ENCODE measurements at places on chromosomes 1 and 21.
A peak's percentile ranks its signal among the peaks of the same experiment; 100 is the strongest.

- ATAC-seq: no peak
Measured at GRCh38 chr1:202125611-202126010, 2.9 kb downstream of the GPR37L1 start.

DNA sequence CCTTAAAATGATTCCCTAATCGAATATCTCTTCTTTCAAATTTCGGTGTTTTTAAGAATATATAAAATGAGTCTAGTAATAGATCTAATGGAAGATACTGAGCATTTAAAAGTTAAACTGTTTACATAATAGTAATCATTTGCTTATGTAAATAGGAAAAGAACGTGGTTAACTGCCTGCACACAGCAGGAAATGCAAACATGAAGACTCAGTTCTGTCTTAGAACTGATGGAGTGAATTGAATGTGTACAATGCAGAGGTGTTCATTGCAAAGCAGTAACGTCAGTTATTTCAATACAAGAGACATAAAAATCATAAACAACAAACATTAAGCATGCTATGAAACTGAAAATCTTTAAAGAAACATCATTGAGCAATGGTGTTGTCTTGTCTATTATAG is 359.4 kb upstream of the ADAMTS5 start:
- ATAC-seq: no peak

DNA sequence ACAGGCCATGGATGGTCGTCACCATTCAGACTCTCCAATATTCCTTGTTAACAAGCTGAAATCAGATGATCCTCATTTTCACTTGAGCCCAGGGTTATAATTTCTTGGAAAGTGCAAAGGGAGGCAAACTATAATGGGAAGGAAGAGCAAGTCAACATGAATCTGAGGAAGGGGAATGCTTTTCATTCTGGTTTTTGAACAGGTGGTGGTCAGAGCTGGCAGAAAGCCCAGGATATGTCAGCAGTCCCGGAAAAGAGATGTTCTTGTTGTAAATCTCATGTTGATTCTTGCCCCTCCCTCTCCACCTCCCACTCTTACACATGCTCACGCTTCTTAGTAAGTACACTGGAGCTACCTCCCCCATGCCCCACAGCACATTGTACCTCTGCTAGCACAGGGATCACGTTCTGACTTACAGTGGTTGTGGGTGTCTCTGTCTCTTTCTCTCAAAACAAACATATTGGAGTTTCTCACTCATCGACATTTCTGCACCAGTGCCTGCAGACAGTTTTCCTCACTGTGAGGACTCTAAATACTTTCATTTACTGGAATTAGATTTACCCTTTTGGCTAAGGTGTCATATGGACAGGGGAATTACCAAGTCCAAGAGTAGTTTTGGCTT is 77.6 kb downstream of the XCL2 start:
- peak; percentile 88 for ATAC-seq

- no peak for ATAC-seq
Measured at GRCh38 chr1:86940599-86940998, 26.2 kb downstream of the HS2ST1 start.

GRCh38 chr1:192967901-192968300 is 91.3 kb downstream of the UCHL5 start:
- no peak for ATAC-seq

DNA sequence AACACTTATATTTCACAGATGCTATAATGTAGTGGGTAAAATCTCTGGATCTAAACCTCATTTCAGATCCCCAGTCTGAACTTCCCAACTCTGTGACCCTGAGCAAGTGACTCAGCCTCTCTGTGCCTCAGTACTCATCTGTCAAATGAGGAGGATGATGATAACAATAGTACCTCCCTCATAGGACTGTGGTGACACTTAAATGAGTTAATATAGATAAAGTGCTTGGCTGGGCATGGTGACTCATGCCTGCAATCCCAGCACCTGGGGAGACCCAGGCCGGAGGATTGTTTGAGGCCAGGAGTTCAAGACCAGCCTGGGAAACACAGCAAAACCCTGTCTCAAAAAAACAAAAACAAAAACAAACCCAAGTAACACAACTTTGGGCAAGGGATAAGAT is 4.7 kb upstream of the ECE1 start:
- ATAC-seq: no peak

DNA sequence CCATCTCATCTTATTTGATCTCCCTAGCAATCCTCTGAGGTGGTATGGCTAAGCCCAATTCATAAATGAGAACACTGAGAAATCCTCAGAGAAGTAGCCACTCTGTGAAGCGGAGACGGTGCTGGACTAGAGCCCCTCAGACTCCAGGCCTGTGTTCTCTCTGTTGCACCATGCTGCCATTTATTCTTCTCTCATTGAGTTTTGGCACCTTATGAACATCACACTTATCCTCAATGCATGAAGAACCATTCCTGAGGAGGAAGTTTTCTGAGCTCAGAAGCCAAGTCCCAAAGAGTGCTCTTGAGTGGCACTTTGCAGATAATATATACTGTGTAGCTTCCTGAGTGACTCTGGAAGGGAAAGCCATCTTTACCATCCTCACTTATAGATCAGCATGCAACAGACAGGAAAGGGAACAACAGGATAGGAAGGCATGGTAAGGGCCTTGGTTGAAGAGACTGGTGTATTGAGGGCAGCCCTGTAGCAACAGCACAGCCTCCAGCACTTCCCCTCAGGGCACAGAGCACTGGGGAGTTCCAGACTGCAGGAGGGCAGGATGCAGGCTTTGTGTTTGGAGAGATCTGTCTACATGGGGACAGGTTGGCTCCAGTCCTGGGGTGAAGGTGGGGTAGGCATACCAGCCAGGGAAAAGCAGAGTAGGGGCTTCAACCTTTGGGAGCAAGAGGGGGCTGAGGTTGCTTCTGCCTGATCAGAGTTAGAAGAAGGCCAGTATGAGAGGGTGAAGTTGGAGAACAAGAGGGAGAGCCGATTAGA is 1.6 kb upstream of the CRNN start:
- ATAC-seq: no peak

- ATAC-seq: no peak
Measured at GRCh38 chr21:35929901-35930300, 130.4 kb downstream of the SETD4 start.

DNA sequence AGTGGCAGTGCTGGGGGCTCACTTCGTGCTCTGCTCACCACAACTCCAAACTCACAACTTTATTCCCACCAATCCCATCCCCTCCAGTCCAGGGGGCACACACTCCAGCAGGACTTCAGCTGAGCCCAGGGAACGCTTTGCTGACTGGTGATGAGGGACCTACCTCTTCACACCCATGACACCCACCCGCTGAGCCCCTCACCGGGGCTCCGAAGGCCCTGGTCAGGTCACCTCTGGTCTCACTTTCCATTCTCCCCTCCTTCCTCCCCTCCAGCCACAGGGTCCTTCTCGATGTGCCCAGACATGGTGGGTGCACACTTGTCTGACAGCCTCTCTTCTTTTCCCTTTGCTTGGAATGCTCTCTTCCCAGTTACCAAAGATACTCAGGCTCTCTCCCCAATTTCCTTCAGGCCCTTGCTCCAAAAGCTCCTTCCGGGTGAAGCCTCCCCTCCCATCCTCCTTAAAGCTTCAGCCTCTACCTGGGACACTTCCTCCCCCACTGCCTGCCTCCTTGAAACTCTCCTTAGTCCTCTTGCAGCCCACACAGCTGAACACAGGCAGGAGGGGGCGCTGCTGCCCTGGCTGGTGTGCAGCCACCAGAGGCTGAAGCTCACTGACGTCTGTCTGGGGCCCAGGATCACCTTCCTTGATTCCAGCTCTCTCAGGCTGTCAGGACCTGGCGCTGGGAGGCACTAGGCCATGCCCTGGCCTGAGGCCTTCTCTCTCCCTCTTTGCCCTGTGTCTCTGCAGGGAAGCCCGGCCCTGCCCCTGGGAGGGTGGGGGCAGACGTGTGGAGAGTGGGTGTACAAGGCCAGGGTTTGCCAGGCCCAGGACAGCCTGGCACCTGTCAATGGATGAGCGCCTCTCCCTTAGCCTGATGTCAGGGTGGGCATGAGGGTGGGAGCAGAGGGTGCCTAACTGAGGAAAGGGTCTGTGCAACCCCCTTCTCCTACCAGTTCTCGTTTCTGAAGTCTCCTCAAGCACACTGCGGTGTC is 1.6 kb downstream of the KCNE1 start:
- no peak for ATAC-seq

DNA sequence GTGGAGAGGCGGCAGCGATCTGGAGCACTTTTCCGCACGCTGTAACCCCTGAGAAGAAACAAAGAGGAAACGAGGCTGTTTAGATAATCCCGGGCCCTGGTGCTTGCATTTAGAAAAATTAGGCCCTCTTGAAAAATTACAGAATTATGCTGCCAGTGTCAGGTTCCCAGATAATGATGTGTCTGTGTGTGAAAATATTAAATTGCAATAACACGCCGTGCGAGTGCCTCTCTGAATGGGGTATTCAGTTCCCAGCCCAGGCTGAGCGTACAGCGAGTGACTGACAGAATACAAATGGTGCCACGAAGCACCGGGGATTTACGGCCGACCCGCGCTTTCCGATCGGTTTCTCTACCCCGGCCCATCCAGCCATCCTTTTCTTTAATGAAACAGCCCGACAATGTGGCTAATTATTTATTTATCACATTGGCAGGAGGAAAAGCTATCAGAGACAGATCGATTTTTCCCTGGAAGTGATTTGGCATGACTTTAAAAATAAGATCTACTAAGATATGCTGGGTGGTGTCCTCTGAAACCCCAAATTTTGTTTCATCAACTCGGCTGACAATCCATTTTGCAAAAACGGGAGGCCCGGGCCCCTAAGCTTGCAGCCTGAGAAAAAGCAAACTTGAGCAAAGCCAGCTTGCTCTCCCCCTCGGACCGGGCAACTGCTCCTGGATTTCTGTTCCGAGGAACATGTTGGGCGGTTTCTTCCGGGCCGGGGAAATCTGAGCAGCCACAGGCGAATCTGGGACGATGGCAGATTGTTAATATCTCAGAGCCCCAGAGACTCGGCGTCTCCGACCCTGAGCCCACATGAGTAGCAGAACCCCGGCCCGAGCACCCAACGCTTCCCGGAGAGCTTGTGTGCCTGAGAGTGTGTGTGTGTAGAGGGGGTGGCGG is 11.3 kb downstream of the PRDM16 start:
- peak; percentile 42 for ATAC-seq

DNA sequence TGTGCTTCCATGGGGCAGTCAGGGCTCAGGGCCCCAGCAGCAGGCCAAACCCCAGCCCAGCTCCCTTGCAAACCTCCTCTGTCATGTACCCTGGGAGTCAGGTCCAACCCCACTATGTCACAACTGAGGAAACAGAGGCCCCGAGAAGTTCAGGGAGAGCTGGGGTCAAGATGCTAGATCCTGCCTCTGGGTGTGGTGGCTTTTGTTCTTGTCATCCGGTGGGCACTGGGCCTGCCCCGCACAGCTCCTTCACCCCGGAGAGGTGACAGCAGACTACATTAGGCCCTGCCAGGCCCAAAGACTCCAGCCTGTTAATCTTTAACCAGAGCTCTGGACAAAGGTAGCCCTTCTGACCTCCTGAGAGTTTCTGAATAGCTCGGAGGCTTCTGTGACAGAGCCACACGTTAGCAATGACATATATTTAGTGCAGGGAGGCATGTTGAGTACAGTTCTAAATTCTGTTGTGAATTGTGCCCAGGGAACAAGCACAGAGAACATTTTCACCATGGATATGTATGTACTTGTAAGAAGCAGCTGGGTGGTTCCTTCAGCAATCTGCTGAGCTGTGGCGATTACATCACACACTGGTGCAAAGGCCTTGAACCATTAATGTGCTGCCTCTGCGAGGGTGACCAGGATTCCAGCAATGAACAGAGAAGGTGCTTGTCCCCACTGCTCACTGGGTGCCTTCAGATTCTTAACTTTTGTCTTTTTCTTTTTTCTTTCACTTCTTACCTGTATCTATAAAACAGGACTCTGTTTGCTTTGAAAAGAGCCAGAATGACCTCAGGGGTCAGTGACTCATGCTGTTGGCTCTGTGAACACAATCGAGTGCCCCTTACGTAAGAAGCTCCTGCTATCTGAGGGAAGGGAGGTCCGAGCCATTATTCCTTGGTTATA is 102.8 kb downstream of the RHOU start:
- peak; percentile 37 for ATAC-seq

DNA sequence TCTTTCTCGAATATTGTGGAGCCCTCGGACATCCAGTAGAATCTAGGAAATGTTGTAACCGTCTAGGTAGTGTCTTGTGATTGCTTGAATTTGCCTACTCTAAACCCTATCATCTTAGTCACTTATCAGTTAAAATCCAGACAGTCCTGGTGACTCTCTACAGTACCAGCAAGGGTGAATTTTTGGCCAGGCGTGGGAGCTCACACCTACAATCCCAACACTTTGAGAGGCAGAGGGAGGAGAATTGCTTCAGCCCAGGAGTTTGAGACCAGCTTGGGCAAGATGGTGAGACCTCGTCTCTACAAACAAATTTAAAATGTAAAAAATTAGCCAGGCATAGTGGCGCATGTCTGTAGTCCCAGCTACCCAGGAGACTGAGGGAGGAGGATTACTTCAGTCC is 230.9 kb downstream of the CHRM3 start:
- no peak for ATAC-seq
